ENCODE measurements at places on chromosomes 13 and 19.

DNA sequence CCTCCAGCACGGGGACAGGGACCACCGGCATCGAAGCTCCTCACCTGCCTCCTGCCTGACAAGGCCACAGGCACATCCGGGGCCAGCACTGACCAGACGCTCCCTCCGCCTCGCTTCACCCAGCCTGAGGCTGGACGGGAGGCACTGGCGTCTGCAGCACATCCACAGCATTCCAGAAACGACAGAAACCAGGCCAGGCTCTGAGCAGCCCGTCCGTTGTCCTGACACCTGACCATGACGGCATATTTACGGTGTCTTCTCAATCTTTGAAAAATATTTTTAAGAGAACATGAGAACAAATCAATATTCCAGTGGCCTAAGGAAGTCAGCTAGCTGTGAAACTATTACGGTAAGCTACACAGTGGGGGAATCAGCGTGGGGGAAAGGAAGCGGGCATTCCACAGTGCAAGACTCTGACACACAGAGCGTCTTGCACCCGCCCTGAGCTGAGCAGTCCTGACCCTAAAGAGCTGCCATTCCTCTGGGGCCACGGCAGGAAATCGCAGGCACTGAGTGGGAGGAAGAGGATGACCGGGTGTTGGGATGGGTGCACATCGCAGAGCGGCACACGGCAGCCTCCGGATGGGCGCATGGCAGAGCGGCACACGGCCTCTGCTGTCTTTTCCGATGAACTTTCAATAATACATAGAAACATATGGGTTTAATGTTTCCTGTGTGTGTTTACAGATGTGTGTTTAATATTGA lies 26.8 kb downstream of the RASA3 start:
- no peak for DNase-seq

DNA sequence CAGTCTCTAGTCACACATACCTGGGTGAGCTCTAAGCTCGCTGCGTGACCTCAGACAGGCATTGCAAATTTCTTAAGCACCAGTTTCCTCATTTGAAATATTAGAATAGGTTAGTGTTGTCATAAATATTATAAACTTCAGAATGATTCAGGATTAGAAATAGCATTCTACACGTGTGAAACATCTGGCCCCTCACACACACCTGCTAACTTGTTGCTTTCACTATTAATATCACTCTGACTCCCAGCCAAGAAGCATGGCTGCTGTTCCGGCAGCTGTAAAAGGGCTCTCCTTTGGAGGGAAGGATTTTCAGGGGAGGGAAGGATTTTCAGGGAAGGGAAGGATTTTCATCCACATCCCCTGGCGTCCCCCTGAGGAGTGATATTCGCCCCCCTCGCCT lies 161.3 kb upstream of the GPR12 start:
- no peak for DNase-seq

GRCh38 chr13:113216254-113217048 lies 7.0 kb downstream of the CUL4A start:
- DNase-seq, result no peak

GRCh38 chr19:5012688-5013457 lies 44.0 kb downstream of the KDM4B start:
- DNase-seq, result no peak

- no peak for DNase-seq
Observed at GRCh38 chr19:17471410-17472125, 1.2 kb downstream of the SLC27A1 start.

- no peak for DNase-seq
Observed at GRCh38 chr13:114038211-114038613, 64.3 kb upstream of the C13orf46 start.

GRCh38 chr19:32631381-32631780 lies 43.6 kb downstream of the ANKRD27 start:
- DNase-seq, result no peak

DNA sequence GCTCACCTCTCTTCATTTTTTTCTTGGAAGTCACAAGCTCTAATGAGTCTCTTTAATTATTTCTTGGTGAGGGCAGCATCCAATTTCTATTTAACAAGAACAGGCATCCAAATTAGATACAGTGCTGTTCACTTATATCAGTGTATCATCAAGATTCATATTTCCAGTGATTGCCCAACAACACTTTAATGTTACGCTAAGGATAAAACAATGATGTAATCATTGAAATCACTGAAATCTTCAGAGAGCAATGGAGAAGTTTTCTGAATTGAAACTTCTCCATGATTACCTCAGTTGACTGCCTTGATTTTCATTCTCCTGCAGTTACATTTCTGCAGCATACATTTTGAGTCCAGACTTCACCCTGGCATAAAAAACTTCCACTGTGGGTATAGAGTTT lies 17.1 kb upstream of the LRCH1 start:
- no peak for DNase-seq

GRCh38 chr13:48761256-48761655 lies 107.5 kb downstream of the CYSLTR2 start:
- DNase-seq, result no peak

DNA sequence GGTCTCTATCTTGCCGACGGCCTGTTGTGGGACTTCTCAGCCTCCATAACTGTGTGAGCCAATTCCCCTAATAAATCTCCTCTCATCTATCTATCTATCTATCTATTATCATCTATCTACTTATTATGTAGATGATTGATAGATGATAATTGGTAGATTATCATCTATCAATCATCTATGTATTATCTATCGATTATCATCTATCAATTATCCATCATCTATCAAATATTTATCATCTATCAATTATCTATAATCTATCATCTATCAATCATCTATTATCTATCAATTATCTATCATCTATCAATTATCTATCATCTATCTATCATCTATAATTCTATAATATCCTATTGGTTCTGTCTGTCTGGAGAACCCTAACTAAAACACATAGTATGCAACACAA lies 33.5 kb downstream of the CYSLTR2 start:
- DNase-seq, result no peak

GRCh38 chr19:49085868-49086232 lies 599 bp downstream of the SNRNP70 start:
- DNase-seq, result no peak

DNA sequence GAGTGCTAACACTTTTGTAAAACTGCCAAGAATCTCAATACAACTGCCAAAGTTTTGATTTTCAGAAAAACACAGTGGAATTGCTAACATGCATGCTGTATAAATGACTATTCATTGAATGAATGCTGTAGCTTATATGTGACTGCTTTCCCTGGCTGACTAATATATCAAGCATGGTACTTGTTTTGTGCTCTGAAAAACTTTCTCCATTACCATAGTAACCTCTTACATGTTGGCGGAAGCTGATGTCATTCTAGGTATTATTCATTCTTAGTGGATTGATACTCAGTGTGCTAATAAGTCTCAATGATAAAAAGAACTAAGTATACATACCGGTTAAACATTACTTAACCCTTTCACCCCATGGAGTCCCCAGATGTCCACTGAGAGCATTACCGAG lies 166.1 kb upstream of the MYO16 start:
- no peak for DNase-seq

DNA sequence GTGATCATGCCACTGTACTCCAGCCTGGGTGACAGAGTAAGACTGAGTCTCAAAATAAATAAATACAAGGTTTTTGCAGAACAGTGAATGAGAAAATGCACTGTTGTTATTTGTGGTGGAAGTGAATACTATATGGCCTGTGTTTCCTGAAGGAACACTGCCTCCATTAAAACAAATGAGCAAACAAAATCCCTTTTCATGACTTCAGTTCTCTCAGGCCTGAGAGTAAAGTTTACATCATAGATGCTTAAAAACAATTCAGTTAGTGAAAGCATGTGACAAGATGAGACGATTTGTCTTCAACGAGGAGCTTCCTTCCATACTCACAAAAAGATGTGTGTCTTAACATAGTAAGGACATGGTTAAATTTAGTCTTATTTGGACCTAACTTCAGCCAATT lies 14.4 kb downstream of the SPINT2 start:
- no peak for DNase-seq

DNA sequence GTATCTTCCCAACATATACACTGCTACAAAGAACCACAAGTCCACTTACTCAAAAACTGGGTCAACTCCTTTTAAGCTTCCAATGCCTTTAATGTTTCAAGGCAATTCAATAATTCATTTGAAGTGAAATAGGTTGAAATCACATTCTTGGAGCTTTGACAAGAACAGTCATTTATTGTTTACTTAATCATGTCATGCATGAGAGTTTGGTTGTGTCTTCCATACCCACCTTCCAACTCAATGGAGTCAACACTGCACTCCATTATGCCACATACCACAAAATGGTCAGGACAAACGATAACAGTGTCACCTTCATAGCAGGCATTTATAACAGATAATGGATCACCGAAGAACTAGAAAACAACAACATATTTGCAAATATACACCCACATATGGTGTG lies 506.3 kb downstream of the UQCRFS1 start:
- DNase-seq, result no peak

- no peak for DNase-seq
Observed at GRCh38 chr19:1862424-1863327, 703 bp downstream of the KLF16 start.

GRCh38 chr19:9956956-9957355 lies 20.6 kb upstream of the OLFM2 start:
- DNase-seq, result no peak

- no peak for DNase-seq
Observed at GRCh38 chr19:46493236-46494145, 2.2 kb downstream of the PNMA8B start.

DNA sequence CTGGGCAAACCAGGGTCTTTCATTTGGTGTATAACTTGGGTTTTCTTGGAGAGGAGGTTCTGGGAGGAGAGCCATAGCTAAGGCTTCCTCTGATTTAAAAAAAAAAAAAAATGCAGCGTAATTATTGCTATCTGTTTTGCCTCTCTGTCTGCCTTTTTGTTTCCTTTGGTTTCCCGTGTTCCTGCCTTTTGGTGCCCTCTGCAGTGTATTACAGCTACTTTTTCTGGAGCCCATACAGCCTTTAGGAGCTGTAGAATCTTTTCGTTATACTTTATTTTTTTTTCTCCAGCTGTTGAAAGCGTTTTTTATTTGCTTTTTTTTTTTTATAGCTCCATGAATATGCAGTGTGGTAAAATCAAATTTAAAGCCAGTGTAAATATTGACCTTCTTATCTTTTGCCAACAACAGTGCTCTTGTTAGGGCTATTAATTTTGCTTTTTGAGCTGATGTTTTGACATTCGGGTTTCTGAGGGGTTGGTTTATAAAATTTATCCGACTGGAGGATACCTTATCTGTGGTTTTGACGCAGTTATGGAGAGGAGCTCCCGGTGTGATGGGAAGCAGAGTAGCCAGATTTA lies 38.1 kb downstream of the ZNF493 start:
- DNase-seq, result no peak

GRCh38 chr19:29389495-29389894 lies 136.3 kb upstream of the VSTM2B start:
- DNase-seq, result no peak

GRCh38 chr19:50702871-50703829 lies 16.5 kb downstream of the SHANK1 start:
- DNase-seq, result no peak

GRCh38 chr13:42946927-42947326 lies 45.1 kb downstream of the EPSTI1 start:
- no peak for DNase-seq

- no peak for DNase-seq
Observed at GRCh38 chr13:110993788-110994187, 78.9 kb upstream of the ANKRD10 start.

GRCh38 chr19:28633319-28634018 lies 579.5 kb downstream of the UQCRFS1 start:
- DNase-seq, result no peak

DNA sequence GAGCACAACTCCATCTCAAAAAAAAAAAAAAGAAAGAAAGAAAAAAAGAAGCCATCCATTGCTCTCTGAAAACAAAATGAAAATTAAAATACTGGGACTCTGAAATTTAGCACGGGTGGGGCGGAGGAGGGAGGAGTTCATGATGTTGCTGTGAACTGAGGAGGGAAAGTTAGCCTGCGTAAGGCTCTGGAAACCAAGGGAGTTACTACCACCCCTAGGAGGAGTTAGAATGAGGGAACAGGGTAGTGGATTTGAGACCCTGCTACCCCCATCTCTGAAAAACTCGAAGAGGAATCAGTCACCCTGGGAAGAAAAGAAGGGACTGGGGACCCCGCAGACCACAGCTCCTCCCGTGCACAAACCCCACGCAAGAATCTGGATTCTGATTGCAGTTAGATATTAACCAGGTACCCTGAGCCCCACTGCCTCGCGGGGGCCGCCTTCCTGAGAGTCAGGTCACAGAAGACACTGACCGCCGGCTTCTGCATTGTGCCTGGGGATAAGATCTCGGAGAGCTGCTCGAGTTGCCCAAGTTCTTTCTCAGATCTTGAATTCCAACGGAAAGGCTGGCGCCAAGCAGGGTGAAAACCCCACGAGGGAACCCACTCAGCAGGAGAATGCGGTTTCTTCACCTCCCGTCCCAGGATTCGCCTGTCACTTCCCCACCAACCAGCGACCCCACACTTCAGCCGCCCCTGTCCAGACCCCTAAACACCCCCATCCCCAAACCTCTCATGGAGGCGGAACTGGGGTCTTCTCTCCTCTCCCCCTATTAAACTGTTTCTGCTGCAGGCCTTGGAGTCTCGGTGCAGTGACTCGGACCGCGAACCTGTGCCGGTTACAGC lies 870 bp downstream of the ZNF442 start:
- no peak for DNase-seq

GRCh38 chr19:41205995-41206394 lies 13.0 kb downstream of the CYP2S1 start:
- DNase-seq, result no peak

GRCh38 chr13:113856716-113857065 lies 7.2 kb downstream of the GAS6 start:
- DNase-seq, result no peak

DNA sequence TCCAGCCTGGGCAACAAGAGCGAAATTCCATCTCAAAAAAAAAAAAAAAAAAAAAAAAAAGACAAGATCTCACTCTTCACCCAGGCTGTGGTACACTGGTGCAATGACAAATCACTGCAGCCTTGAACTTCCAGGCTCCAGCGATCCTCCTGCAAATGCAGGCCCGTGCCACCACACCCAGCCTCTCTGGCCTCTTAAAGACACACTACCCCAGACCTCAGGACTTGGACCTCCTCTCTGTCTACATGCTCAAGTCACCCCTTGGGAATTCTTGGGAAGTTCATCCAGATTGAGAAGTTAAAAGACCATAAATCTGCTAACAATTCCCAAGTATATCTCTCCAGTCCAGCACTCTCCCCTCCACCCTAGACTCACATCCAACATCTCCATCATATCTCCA lies 10.6 kb upstream of the HIPK4 start:
- DNase-seq, result no peak

All from cortex of kidney (tissue), 1 donor.